ENCODE measurements at places on chromosomes 2 and 18. TPM values are rescaled to one million over a fixed set of nuclear protein-coding genes. Genes with fewer than 3 reads are reported as not detected.
A peak's percentile ranks its signal among the peaks of the same experiment; 100 is the strongest.

- no peak for DNase-seq
Observed at GRCh38 chr18:3441290-3441689, 8.7 kb upstream of the TGIF1 start.

GRCh38 chr2:71705171-71705960 is 252.0 kb downstream of the DYSF start:
- DNase-seq = no peak

GRCh38 chr2:160169471-160169870 is 30.6 kb downstream of the ITGB6 start:
- no peak for DNase-seq

DNA sequence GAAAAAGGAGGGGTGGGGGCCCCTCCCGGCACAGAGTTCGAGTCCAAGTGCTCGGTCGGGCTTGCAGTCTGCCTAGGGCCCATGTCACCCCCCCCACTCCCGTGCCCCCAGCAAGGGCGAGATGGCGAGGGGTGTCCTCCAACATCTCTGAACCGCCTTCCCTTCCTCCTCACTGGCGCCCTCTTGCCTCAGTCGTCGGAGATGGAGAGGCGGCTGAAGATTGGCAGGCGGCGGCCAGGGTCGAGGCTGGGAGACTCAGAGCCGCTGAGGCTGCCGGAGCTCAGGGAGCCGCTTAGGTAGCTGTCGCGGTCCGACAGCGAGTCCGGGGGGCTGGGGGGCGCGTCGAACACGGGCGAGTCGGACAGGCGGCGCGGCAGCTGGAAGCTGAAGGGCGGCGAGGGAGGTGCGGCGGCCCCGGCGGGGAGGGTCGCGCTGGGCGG is 2.3 kb downstream of the ZFP36L2 start:
- peak; percentile 70 for DNase-seq

- DNase-seq = no peak
Observed at GRCh38 chr2:160266037-160266551, 66.0 kb upstream of the ITGB6 start.

DNA sequence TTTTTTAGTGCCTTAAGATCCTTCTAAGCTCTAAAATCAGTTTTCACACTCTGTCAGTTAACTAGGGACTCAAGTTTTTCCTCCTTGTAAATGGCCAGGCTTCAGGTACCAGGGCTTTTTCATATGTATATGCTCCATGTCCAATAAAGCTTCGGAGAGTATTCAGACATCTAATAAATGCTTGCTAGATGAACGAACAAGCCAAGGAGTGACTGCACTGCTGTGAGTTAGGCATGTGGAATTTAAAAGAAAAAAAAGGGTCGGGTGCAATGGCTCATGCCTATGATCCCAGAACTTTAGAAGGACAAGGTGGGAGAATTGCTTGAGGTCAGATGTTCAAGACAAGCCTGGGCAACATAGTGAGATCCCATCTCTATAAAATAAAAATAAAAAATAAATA is 81.9 kb downstream of the CDH2 start:
- no peak for DNase-seq

- no peak for DNase-seq
Observed at GRCh38 chr2:66553370-66553769, 118.4 kb downstream of the MEIS1 start.

- DNase-seq = no peak
Observed at GRCh38 chr2:24511198-24511597, 20.1 kb downstream of the NCOA1 start.

GRCh38 chr2:152638590-152638989 is 78.7 kb downstream of the PRPF40A start:
- no peak for DNase-seq

- DNase-seq = no peak
Observed at GRCh38 chr2:62784341-62784740, 78.8 kb downstream of the EHBP1 start.

DNA sequence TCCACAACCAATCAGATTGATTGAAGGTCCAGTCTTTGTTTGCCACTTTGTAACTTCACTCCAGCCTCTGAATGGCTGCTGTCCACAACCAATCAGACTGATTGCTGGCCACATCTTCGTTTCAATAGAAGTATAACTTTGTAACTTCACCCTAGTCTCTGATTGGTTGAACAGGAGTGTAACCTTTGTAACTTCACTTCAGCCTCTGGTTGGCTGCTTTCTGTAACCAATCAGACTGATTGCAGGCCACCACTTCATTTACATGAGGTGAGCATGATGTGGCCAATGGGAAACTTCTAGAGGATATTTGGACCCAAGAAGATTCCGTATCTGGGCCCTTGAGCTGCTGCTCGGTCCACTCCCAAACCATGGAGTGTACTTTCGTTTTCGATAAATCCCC is 16.9 kb upstream of the ALPP start:
- no peak for DNase-seq

DNA sequence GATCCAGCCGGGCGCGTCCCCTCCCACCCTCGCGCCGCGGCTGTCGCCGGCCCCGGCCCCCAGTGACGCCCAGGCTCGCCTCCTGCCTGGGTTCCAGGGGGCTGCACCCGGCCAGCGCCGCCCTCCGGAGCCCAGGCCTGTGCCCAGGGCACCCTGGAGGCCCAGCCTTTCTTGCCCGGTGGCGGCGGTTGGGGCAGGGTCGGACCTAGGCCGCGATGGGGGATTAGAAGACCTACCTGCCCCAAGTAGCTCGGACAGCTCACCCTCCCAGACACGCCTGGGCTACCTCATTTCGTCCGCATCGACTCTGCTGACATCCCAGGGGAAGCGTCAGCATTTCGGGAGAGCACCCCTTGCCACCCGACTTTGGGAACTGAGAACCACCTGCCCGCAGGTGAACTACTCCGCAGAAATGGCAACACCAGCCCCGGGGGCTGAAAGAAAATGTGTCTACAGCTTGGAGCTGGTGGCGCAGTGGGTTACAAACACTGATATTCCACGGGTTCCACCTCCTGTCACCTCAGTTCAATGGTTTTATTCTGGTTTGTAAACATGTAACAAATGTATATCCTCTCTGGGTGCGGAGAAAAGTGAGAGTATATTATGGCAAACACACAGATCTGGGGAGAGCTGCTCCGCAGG is 834 bp upstream of the ARL4C start:
- no peak for DNase-seq

DNA sequence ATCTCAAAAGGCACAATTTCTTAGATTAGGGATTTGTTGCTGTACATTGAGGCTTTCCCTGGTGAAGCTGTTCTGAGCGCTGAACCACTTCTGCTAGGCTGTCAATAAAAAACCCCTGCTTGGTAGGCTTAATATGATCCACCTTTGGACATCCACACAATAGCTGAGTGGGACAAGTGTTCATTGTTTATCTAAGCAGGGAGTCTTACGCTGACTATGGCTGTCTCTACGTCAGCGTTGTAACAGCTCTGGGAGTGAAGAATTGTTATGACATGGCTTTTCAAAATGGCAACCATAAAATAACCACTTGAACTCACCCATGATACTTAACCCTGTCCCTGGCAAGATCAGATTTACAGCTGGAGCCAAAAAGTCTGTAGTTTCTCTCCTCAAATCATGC is 111.5 kb upstream of the SULT1C3 start:
- DNase-seq = no peak

DNA sequence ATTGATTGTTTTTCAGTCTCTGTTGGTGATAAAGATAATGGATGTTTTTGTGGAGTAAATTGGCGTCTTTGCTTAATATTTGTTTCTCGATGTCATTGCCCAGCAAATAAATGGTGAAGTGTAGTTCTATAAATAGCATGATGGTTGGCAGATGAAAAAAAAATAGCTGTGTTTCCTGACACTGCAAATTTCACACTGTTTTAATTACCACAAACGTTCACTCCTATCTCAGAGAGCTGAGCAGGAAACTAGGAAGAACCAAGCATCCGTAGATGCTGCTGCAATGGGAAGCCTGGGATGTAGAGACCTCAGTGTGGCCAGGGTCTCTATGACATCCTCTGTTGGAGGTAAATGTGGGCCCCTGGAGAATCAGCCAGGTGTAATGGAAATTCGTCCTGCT is 183.2 kb downstream of the CYRIA start:
- no peak for DNase-seq

DNA sequence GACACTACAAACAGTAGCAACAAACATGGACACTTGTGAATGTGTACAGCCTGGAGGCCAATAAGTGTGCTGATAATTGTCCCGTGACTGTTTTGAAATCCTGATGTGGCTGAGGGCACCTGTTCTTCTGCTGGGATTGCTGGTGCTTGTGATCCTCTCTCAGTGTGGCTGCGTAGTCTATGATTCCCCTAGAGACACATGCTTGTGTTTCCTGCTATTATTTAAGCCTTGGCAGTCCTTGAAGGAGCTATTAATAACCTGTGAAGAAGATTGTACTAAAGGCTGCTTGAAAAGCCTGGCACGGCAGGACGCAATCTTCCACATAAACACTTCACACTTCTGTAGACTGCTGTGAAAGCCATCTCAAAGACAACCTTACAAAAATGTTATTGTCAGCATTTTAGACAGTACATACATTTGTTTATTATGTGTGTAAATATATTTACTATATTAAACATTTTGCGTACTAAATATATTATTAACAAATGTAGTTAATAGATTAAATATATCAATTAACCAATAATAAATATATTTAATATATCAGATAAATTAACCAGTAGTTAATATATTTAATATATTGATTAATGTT is 71.4 kb downstream of the GALR1 start:
- no peak for DNase-seq

GRCh38 chr2:74685408-74685807 is 31.4 kb downstream of the SEMA4F start:
- DNase-seq = no peak

DNA sequence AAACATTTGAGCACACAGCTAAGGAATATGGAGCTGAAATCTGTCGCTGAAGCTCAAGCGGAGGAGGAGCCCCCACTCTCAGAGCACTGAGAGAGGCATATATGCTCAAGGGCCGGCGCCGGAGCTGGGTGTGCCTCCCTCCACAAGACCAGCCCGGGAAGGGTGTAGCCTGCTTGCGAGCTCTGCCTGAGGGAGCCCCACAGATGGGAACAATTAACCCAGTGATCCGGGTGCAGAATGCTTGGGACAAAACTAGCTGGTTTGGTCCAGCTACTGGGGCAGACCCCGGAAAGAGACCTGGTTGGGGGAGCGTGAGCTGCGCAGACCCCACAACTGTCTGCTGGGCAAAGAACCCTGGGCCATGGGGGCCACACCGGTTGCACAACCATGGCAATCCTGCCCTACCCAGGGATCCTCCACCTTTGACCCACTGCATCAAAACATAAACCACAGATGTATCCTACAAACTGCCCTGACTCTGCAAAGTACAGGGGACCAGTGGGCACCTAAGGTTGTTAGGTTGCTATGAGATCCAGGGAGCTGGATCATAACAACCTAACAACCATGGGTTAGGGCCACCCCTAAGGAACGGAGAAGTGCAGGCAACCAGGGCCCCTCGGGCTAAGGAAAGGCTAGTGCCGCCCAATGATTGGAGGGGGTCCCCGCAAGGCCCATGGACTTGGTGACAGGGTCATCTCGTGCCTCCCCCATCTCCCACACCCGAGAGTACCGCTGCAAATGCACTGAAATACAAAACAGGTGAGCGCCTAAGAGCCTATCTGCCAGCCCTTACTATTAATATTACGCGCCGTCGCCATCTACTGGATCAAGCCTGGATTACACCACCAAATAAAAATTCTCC is 53.4 kb upstream of the SCN1A start:
- no peak for DNase-seq

GRCh38 chr2:142893241-142893640 is 15.8 kb downstream of the KYNU start:
- no peak for DNase-seq

GRCh38 chr2:3377279-3377611 is 373 bp downstream of the EIPR1 start:
- no peak for DNase-seq

GRCh38 chr2:232028631-232029030 is 67.1 kb downstream of the DIS3L2 start:
- no peak for DNase-seq

- DNase-seq = no peak
Observed at GRCh38 chr2:172736424-172737174, 954 bp downstream of the RAPGEF4 start.

DNA sequence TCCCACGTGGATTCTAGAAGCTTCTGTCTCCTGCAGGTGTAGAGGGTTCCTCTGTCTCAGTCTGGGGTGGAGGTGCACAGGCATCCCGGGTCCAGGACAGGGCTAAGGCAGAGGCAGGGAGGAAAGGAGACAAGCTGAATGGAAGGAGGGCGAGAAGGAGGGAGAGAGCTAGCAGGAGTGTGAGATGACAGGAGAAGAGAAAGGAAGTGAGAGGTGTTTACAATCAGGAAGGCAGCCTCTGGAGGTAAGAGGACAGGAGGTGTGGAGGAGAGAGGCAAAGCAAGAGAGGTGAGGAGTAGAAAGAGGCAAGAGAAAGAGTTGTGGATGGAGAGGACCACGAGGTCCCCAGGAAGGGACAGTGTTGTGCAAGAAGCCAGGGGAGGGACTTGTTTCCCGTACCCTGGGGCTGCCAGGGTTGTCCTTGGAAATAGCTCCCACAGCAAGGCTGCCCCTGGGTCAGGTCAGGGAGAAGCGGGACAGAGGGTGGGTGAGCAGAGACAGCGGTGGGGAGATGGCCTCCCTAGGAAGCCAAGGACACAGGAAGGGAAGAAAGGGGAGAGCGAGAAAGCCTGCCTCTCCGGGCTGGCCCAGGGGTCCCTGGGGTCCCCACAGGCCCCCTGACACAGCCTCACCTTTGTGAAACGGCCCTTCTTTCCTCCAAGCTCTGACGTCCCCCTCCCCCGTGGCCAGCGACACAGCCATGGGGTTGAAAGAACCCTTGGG is 136.9 kb downstream of the CYP26B1 start:
- no peak for DNase-seq

DNA sequence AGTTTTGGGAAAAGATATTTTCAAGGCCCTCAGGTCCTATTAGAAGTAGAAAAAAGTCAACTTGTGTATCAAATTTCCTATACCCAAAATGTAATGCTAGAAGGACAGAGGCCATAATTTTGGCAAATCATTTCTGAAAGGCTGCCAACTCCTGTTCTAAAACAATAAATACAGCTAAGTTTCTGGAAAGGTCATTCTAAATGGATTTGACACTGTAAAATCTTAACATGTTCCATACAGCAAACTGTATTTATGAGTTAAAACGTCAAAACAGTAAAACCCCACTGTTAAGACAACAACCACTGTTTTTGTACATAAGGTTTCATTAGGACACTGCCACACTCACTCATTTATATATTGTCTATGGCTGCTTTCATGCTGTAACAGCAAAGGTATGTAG is 9.7 kb downstream of the FAM98A start:
- DNase-seq = no peak

Gene GALR1
- not detected for polyA plus RNA-seq

Gene PAX3
- not detected for polyA plus RNA-seq

Gene MATN3
- polyA plus RNA-seq = not detected

Gene DSG4
- polyA plus RNA-seq = not detected

Gene TUBB8B
- polyA plus RNA-seq = not detected

Gene FKBP1B
- 1.4 TPM for polyA plus RNA-seq

Gene LRP2
- not detected for polyA plus RNA-seq

Gene POTEJ
- polyA plus RNA-seq = not detected

Gene XIRP2
- not detected for polyA plus RNA-seq

Gene ASXL3
- polyA plus RNA-seq = not detected
